D721Med (cell line): ENCODE measurements at places on chromosomes 7 and 10.

DNA sequence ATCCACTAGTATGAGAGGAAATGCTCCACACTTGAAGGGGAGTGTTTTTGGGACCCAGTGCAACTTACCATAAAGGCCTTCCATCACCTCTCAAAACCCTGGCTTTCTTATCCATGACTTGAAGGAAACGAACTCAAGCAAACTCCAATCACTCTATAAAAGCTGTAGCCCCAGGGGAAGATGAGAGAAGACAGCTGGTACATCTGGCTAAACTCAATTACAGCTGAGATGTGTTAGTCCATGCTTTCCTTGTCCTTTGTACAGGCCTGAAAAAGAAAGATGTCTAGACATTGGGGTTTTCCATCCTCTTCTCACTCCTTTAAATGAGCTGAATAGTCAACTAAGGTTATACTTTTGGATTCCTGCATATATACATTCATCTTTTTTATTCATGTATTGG, 89.5 kb upstream of the ANKRD30A start:
- no peak for DNase-seq

GRCh38 chr10:98378722-98379121, 36.3 kb downstream of the PYROXD2 start:
- DNase-seq = no peak

DNA sequence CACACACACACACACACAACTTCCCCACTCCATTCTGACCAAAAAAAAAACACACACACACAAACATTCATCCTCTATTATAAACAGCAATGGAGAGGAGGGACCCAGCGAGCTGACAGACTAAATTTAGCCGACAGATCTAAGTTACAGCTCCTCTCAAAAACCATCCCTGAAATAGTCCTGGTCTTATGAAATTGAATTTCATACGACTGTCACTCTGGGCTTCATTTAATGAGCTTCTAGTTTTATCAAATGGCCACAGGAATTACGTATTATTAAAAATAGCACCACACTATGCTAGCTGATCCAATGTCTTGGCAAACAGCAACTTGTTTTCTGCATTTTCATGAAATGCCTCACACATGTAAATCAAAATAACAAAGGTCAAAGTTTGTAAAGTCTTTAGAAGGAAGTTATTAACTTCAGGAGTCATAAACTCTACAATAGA, 131.3 kb upstream of the ASAH2 start:
- DNase-seq = no peak

DNA sequence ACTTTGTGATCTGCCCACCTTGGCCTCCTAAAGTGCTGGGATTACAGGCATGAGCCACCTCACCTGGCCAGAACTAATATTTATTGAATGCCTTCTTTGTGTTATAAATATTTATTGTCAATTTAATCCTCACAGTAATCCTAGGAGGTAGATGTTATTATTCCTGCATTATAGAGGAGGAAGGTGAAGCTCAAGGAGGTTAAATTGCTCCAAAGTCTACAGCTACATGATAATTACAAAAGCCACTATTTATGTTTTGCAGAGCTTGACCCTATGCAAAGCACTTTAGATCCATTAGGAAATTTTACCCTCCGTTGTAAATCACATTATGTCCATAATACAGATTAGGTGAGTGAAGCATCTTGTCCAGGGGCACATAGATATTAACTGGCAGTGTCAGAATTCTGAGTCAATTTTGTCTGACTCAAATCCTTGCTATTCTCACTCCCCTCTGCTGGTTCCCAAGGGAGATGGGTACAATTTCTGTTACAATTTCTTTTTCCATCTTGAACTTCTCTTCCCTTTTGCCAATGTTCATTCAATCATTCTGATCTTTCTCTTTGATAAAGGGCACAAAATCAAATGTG, 25.7 kb upstream of the CDK14 start:
- DNase-seq = no peak
